ENCODE measurements at places on chromosomes 3 and 15.

DNA sequence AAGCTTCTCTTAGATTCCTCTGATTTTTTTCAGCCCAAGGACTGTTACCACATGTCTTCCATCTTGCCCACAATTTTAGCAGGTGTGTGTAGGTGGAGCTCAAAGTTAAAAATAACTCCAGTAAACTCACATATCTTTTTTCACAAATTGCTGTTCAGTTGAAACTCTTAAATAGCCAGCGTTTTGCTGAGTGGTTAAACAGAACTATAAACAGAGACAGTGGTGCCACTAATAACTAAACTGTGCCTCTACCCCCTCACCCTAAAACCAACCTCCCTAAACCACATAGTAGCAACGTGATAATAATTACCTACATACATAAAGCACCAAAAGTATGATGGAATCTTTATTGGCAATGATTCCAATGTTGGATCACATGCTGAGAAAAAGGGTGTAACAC, 525.1 kb downstream of the PDCD6IP start:
- no peak for DNase-seq

DNA sequence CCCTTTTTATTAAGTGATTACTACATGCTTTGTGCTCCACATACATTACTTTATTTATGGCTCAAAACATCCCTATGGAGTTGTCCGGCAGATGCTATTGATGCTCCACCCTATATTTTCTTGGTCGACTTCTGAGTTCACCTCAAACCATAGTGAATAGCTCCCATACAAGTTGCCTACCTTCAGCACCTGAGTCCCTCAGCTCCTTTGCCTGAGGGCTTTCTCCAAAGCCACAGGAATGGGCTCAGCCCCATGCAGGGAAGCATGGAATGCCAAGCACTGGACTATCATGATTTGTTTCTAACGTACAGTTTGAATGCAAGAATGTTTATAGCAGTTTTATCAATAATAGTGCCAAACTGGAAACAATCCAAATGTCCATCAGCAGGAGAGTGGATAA, 124.8 kb upstream of the TNIK start:
- DNase-seq: no peak

GRCh38 chr3:113769551-113769950, 22.7 kb downstream of the ATP6V1A start:
- DNase-seq: no peak

- DNase-seq: no peak
Observed at GRCh38 chr3:58299839-58300516, 6.1 kb upstream of the RPP14 start.

Data from stimulated activated CD4-positive, alpha-beta T cell treated with anti-CD3 and anti-CD28 coated beads, TNF-alpha, amount 100 ng/mL, for 24 hours (primary cell).